ENCODE measurements at places on chromosomes 7 and 10.

DNA sequence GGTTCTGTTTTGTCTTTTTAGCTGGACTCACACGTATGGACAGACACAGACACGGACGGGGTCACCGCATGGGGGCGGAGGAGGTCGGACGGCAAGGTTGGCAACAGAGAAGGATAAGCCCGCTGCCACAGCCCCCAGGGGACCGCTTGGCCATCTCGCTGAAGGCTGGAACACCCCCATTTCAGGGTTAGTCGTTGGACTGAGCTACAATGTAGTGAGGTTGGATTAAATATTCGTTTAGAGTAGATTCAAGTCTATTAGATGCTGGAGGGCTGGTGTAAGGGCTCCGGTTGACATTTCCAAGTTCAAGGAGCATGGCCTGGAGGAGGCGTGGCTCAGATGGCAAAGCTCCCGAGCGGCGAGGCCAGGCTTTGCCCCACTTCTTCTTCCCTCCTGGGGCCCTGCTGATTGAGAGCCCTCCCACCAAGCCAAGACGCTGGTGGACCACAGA, 35.2 kb downstream of the PPIF start:
- no peak for DNase-seq

DNA sequence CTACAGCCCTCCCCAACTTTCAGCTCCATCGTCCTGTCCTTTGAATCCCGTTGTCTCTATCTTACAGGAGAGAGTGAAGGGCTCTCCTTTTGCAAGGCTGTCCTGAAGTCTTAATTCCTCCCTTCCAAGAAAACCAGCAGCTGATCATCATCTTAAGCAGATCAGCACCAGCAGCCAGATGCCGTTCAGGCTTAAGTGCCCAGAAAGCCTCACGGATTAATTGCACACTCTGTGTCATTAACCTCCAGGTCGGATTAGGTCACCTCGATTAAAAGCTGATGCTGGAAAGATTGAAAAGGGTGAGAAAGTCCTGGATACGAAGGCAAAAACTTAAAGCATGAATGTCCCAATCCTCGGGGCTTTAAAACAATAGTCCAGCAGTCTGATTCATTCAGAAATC, 24.8 kb upstream of the ADARB2 start:
- no peak for DNase-seq

DNA sequence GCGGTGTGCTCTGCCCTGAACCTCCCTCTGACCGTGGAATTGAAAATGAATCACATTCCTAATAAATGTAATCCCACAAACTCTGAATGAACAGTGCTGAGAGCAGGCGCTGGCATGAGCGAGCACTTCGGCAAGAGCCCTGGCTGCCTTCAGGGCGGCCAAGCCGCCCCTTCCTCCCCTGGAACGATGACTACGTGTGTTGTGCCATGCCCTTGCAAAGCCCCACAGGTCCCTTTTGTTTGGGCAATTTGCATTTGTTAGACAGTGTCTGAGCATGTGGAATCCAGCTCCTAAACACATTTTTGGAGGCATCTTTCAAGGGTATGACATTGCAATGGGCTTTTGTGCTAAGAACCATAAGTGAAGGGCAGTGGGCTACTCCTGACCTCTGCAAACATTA, 95.6 kb upstream of the MKI67 start:
- no peak for DNase-seq

DNA sequence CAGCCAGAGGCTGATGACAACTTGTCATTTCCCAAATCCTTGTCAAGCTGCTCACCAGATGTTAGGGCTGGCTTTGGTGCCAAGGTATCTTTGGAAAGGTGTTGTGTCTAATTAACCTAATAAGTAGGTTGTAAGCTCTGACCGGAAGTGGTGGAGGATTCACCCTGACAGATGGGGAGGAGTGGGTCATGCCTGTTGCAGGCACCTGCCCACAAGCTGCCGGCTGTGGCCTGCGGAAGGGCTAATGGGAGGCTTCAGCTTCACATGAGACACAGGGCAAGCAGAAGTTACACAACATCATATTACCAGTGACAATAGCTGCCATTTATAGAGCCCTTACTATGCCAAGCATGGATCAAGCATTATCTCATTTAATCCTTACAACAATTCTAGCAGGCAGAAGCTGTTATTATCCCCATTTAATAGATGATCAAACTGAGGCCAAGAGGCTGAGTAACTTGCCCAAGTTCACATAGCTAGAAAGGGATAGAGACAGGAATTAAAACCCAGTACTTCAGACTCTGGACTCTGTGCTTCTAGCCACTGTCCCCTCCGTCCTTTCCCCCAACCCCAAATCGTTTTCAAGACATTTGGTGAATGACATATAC, 63.1 kb upstream of the DUSP5 start:
- no peak for DNase-seq

- DNase-seq = no peak
These were observed 481.0 kb downstream of the PLXNA4 start for GRCh38 chr7:132095111-132095765.

DNA sequence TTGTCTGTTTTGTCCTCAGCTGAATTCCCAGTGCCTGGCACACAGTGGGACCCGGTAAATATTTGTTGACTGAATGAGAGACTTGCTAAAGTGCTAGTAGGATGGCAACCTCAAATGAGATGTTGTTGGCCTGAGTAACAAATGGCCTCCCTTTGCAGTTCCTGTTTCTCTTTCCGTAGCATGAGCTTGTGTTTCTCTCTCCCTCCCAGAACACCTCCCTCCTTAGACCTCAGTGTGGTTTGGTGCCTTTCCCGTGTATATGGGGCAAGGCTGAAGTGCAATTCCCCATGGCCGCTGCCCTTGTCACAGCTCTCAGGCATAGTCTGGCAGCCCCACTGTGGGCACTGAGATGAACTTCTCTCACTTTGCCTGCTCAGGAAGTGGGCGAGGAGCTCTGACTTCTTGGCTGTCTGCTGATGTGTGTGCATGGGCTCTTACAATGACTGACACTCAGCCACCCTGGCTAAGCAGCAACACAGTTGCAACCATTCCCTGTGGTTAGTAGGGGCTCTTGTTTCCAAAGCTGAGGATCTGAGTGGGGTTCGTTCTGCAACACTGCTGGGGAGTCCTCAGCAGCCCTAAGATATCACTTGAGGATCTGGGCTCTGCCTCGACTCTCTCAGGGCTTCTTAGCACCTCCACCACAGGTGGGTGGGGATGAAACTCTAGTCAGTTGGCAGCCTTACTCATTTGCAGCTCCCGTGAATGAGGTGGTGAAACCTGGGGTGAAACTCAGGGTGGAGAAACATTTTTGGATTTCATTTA, 136.1 kb downstream of the ICA1 start:
- DNase-seq = peak; percentile 40

- DNase-seq = no peak
These were observed 56.7 kb downstream of the ITIH5 start for GRCh38 chr10:7610026-7610425.

GRCh38 chr10:21194510-21194993, 297.4 kb upstream of the NEBL start:
- no peak for DNase-seq

GRCh38 chr7:18354108-18355085, 141.2 kb upstream of the HDAC9 start:
- no peak for DNase-seq

GRCh38 chr7:123724817-123725253, 24.0 kb downstream of the WASL start:
- no peak for DNase-seq

GRCh38 chr7:46544396-46545008, 623.4 kb upstream of the IGFBP3 start:
- no peak for DNase-seq

DNA sequence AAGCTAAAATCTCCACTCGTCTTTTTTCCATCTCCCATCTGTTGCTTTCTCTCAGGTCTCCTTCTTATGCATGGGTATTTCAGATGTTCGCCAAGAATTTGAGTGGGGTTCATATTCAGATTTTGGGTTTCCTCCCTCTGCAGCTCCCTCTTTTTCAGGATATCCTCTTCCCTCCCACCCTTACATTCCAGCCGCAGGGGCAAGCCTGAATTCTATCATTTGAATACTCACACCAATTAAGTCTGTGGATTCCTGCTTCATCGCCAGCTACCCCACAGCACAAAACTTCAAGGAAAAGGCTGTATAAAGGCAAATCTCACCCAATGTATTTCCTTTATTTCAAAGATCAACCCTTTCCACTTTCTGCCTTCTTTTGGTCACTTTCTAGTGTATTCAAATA, 41.6 kb upstream of the FOXI2 start:
- no peak for DNase-seq

- no peak for DNase-seq
These were observed 46.0 kb downstream of the VOPP1 start for GRCh38 chr7:55526329-55526728.

DNA sequence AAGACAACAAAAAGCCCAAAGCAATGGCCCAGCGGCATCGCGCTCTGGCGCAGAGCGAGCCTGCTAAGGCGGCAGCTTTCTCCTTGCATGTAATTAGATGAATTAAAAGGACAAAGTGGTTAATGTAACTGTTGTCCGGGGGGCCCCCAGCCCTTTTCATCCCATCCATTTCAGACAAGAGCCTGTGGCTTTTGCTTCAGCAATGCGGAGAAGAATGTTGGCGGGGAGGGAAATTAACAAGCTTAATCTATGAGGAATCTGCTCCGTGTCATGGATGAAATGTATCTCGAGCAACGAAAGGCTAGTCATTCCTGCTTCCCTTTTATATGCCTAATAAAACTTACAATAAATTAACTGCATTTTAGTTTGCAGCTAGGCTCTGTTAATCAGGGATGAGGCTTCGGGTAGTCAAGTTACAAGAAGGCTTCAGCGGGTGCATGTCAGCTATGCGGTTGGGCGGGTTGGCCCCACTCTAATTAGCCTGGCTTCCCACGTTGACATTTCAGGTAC, 203.3 kb downstream of the BUB3 start:
- DNase-seq = no peak

DNA sequence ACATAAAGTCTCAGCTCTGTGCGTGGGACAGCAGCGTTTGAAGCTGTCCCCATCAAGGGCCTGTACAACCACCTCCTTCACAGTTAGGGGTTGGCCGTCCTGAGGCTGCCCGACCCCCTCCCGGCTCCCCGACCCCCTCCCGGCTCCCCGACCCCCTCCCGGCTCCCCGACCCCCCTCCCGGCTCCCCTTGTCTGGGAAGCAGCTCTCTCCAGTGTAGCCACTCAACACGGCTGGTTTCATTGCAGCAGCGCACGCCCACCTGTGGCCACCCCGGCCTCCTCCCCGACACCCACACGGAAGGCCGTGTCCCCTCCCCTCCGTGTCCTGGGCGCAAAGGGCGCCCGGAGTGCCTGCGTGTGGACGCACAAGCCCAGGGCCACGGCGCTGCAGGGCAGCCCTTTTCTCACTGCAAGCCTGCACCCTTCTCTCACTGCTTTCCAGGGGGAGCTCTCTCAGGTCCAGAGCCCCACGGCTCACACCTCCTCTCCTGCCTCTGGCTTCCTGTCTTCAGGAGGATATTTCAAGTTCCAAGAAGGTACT, 20.9 kb upstream of the FAM20C start:
- DNase-seq = no peak

GRCh38 chr10:33277135-33277536, 57.3 kb downstream of the NRP1 start:
- DNase-seq = no peak

- DNase-seq = no peak
These were observed 63.3 kb downstream of the MRC1 start for GRCh38 chr10:17872191-17873091.

DNA sequence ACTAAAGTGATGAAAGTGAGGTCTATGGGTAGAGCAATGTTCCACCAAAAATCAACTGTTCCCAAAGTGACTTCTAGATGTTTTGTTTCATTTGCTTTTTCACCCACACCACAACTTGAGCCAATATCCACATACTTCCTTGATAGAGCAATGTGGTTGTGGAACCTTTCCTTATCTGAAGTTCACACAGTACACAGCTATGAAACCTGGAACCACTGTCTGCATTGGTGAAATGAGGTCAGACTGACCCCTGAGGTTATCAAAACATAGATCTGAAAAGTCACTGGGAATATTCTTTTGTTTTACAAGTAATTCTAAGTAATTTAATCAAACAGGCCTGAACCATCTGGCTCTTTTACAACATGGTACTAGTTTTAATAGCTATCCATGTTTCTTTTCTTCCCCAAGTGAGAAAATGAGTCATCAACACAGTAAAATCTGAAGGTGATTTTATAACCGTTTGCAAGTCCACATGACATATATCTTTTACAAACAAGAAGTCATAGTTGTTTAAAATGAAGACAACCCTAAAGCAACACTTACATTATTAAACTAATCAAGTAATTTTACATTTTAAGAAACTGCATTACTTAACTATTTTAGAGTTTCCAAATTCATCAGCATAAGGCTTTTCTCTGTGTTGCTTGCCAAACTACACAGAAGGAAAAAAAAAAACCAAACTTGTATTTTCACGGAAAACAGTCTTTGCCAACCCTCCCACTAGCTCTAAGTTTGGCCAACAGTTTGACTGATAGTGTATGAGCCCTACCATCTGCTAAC, 80.3 kb downstream of the LRRC17 start:
- DNase-seq = no peak

DNA sequence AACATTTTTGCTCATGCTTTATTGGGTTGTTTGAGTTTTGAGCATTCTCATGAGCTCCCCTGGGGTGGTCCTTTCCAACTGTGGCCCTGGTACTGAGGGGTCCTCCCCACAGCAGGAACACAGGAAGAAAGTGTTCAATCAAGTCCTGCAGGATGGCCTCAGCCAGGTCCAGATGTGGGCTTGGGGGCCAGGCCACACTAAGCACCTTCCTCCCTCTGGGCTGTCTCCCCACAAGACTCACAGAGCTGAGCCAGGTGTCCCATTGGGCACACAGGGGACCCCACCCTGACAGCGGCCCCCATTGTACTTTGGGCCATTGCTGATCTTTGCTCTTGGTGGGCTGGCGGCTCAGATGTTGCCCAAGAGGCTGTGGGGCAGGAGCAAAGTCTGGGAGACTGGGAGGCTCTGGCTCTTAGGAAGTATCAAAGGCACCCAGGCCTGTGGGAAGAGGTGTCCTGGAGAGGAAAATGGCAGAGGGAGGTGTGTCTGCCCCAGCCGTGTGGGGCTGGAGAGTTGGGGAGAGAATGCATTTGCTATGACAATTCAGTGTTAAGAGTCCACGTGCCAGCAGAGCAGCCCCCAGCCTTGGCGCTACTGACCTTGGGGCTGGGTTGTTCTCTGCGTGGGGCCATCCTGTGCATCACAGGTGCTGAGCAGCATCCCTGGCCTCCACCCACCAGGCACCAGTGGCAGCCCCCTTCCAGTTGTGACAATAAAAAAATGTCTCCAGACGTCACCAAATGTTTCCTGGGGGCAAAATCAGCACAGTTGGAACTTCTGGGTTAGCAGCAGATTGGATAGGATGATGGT, 17.8 kb downstream of the SCART1 start:
- DNase-seq = no peak

DNA sequence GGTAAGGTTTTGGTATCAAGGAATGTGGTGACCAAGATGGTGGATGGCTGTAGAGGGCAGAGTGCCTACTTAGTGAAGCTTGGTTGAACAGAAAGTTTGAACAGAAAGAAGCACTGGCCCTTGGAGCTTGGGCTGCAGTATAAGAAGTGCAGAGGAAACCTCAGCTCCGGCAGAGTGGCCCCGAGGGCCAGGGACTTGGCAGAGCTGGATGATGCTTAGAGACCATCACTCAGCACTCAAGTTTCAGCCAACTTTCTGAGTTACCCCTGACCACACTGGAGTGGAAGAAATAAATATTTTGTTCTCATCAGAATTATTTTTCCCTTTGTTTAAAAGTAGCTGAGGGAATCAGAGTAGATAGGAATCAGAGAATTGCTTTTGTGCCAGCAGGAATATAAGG, 336.7 kb downstream of the C7orf25 start:
- no peak for DNase-seq
